Astrocyte of the hippocampus (primary cell): ENCODE measurements at places on chromosomes 5 and 9.

DNA sequence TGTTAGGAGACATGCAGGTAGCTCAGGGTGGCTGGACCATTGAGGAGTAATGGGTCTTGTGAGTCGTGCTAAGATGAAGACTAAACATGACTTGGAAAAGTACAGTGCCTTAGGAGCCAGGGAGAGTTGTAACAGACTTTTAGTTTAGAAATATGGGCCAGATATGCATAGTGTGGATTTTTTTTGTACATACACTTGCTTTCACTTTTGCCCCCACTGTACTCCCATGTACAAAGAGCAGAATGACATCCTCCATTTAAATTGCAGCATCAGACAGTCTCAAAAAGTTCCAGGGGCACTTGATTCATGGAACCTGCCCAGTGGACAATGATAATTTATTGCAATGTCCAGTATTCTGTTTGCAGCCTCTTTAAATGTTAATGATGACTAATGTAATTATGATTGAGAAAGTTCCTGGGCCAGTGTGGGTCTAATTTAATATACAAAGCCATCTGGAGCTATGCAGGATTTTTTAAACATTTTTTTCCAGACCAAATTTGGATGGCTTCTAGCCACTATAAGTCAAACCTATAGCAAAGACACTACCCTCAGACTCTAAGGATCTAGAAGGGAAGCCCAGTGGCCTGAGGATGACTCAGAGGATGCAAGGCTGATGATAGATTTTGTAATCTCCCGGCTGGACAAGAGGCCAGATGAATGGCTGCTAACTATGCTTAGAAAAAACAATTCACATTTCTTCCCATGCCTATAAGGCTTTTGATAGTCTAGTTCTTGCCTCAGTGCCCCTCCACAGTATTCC lies 80.1 kb downstream of the TRPC7 start:
- DNase-seq, result no peak

GRCh38 chr9:115189686-115190085 lies 71.7 kb upstream of the TNC start:
- no peak for DNase-seq

DNA sequence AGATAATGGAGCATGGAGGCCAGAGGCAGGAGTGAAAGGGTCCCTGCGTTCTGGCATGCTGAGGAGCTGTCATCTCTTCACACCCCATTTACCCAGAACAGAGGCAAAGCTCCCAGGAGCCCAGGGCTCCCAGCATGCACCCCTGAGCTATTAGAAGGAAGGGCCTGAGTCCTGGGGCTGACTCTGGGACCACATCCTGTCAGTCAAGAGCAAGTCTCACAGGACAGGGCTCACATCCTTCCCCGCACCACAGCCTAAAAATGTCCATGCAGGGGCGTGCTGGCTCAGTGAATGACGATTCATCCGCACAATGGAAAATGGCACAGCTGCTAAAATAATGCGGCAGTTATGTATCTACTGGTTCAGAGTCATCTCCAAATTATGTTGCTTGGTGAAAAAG lies 31.4 kb downstream of the CAMK2A start:
- DNase-seq, result peak; percentile 20

- no peak for DNase-seq
Measured at GRCh38 chr5:128092144-128092543, 8.6 kb downstream of the SLC12A2 start.

GRCh38 chr5:125467222-125467621 lies 720.8 kb upstream of the ZNF608 start:
- no peak for DNase-seq

DNA sequence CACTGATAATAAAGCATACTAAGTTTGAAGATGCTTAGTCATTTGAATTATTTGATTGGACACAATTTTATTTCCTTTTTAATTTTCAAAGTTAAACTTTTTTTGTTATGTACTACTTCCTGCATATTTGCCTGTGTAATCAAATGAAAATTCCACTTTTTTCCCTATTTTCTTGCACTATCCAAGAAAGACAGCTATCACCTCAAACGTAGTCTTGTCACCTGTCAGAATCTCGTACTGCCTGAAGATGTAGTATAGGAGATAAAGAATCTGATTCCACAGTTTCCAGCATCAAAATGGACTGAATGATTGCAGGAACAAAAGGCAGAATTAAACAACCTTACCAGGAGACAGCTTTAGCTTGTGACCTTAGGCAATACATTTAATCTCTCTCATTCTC lies 818.8 kb downstream of the MAT2B start:
- no peak for DNase-seq

GRCh38 chr5:125244531-125244930 lies 498.1 kb upstream of the ZNF608 start:
- DNase-seq, result no peak

- peak; percentile 50 for DNase-seq
Measured at GRCh38 chr5:40570408-40571129, 109.1 kb upstream of the PTGER4 start.

- DNase-seq, result no peak
Measured at GRCh38 chr9:9556865-9557803, 1055.7 kb downstream of the PTPRD start.
